ENCODE measurements at places on chromosomes 12 and 14.
A peak's percentile ranks its signal among the peaks of the same experiment; 100 is the strongest.

GRCh38 chr14:104114421-104115130 is 23.8 kb upstream of the KIF26A start:
- no peak for DNase-seq

- DNase-seq: no peak
These were observed 379.3 kb downstream of the RAD51B start for GRCh38 chr14:68198713-68199495.

DNA sequence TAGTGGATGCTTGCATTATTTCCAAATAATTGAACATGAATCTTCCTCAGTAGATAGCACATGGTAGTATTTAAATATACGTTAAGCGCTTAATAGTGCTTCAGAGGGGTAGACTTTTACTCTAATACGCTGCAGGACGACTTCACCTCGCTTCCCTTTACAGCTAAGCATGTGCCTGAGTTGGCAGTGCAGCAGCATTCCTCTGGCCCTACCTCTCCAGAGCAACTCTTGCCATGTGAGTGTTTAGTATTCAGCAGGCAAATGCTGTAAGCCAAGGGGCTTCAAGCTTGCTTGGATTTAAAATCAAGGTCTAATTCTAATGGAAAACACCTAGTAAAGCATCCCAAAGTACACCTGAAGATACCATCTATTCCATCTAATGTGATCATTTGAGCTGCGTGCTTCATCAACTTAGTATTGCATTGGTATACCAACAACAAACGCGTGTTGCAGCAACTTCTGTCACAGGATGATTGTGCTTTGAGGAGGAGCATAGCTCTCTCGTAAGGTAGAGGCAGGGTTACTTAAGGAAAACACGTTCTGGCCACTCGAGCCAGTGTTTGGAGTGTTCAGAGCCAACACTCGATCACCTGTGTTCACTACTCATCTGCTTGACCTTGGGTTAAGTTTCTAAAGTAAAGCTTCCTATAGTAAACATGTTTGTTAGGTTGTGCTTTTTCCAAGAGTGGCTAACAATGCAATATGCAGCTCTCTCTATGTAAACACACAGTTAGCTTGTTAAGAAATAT is 60.6 kb downstream of the PIWIL1 start:
- no peak for DNase-seq

- DNase-seq: no peak
These were observed 45.8 kb downstream of the NINJ2 start for GRCh38 chr12:617304-617915.

GRCh38 chr14:43647302-43647701 is 859.8 kb downstream of the FSCB start:
- DNase-seq: no peak

DNA sequence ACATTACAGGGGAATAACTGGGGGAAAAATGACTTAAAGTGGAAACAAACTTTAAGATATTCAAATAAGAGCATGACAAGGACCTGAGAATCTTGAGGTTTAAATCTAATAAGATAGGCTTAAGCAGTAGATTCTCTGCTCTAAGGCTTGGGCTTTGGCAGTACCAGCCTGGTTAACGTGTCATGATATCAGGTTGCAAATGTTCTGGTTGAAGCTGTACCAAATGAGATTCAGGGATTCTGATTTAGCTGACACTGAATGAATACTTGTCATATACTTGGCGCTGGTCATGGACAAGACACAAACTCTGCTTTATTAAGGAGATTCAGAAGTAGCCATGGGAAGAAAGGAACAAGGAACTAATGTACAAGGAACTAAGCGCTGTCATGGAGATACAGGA is 6.1 kb downstream of the TCP11L2 start:
- no peak for DNase-seq

- DNase-seq: no peak
These were observed 736.4 kb upstream of the LRFN5 start for GRCh38 chr14:40870252-40870651.

GRCh38 chr12:116368196-116369194 is 91.0 kb upstream of the MED13L start:
- no peak for DNase-seq

DNA sequence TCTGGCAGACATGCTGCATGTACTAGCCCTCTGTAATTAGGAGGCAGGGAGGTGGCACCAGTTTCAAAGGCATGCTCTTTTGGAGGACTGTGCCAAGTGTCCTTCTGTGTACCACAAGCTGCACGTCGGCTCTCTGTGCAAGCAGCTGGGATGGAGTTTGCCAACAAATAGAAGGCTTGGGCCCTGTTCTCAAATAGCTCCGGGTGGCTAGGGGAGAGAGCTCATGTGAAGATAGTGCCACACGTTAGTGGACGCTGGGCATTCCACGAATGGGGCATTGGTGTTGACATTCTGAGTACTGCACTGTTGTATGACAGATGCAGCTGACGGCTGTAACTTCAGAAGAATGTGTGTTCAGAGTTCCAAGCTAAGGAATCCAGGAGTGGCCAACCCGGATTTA is 4.4 kb downstream of the AACS start:
- no peak for DNase-seq

DNA sequence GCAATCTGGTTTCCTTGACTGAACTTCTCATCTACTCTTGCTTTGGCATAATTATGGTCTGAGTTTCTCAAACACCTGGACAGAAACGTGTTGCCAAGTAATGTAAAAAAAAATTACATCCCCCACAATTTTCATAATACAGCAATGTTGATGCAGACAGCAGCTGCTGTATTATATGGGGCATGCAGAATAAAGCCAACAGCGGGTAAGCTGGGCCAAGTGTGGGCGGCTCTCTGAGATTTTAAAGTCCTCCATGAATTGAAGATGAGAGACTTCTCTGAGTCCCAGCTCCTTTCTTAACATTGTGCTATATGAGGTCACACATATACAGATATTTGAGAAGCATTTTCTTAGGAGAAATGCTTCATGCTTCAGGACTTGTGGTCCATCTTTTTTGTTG is 881.2 kb downstream of the GALC start:
- DNase-seq: no peak

DNA sequence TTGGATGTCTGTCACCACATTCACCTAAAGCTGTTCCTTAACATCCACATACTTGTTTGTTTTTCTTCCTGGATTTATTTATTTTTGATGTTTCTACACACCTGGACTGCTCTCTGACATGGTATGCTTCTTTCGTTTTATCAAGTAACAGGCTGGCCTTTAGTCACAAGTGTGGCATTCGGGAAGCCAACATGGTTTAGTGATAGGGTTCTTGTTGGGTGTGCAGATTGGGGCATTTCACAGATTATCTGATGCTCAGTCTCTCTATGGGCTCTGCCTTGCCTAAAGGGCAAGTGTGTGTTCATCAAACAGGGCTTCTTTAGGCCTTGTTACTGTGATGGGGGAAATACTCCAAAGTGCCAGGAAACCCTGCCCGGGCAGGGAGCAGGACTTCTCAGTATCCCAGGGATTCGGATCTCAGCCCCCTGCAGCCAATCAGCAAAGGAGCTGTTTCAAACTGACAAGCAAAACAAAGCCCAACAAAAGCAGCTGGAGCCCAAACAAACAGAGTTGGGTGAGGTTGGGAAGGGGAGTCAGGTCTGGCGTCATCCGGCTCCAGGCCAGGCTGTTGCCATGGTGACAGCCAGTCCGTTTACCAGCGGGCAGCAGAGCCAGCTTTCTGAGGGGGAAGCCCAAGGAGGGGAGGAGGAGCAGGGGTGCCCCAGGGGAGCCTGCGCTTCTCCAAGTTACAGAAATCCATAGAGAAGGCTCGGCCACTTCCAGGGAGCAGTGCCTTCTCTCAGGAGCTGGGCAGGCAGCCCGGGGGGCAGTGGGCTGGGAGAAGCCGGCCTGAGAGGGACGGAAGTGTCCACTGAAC is 31.9 kb downstream of the FOS start:
- no peak for DNase-seq

GRCh38 chr12:593396-594270 is 69.6 kb downstream of the NINJ2 start:
- DNase-seq: no peak

DNA sequence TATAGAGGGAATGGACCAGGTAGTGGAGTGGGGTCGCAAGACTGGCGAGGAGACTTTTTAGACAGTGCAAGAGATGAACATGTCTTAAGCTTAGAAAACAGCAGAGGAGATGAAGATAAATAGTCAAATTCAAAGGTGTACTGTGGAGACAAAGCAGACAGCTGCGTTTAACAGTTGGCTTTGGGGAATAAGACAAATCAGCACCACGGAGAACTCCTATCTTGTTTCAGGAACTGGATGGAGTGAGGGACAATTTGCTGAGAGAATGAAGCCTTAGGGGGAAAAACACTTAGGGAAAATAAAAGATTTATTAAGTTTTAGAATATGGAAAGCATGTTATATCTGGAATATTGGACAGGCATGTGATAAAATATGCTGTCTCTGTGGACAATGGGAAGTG is 458.8 kb downstream of the GLT1D1 start:
- DNase-seq: no peak

GRCh38 chr12:88935856-88936255 is 355.6 kb upstream of the KITLG start:
- DNase-seq: no peak

DNA sequence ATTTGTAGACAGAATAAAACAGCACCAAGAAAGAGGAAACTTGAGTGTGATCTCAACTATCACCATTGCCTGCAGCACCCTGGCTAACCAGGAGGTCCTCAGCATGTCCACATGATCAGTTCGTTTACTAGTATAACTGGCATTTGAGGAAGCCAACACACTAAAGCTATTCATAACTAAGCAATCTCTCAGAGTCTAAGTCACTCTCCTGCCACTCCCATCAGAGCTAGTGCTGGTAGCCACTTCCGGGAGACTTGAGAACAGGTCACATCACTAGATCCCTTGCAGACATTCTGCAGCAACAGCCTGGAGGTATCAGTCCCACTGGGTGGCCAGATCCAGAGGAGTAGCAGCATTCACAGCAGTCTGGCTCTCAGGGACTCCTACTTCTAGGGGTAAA is 352.9 kb upstream of the OR4E1 start:
- DNase-seq: no peak

- no peak for DNase-seq
These were observed 10.9 kb upstream of the METAP2 start for GRCh38 chr12:95463050-95463449.

DNA sequence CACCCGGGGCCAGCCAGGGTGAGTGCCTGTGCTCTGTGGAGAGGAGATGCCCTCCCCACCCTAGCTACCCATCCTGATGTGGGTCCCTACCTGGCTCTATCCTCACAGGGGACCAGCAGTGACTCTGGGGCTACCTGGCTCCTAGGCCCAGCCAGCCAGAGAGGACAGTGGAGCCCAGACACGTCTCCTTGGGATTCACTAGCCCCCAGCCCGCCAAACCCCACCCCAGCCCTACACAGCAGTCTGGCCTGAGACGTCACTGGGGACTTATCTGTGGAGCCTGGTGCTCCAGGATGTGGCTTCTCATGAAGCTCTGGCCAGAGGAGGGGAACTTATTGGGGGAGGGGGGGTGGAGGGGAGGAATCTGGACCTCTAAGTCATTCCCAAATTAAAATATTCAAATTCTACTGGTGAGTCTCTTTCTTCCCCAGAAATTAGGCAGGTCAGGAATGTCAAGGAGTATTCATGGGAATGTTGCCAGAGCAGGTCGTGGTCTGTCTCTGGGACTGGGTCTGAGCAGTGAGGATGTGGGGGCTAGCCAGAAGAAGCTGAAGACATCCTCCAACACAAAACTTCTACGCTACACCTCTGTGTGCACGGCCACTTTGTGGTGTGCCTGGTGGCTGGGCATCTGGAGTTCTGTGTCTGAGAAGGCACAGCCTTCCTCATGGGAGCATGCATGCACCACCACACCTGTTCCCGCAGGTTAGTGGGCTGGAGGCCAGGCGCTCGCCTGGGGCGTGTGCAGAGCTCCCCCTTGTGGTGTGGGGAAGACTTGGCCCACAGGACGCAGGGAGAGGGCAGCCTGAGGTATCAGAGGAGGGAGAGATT is 2.7 kb downstream of the CMTM5 start:
- peak; percentile 3 for DNase-seq

DNA sequence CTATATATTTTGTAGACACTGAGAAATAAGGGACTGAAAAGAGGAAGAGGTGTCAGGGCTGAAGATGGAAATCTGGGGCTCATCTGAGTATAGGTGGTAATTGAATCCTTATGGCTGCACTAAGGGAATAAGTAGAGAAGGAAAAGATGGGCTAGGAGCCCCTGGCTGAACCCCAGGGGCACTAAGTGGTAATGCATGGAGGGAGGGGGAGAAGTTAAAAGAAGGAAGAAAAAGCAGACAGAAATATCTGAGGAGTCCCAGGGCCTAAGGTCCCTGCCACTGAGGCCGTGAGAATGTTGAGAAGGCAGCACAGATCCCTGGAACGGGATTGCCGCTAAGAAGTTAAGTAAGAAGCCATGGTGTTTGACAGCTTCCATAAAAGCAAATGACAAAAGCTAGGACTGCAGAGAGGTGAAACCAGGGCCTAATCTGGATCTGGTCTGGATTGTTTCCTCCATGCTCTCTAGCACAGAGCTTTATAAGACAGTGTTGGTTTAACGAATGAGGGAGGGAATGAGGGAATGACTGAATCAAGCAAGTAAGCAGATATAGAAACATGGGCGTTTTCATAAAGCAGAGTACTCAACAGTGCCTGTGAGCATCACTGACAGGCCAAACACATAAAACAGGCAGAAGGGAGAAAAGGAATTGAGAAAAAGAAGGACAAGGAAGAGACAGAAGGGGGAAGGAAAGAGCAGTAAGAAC is 92.9 kb downstream of the HMGA2 start:
- no peak for DNase-seq

DNA sequence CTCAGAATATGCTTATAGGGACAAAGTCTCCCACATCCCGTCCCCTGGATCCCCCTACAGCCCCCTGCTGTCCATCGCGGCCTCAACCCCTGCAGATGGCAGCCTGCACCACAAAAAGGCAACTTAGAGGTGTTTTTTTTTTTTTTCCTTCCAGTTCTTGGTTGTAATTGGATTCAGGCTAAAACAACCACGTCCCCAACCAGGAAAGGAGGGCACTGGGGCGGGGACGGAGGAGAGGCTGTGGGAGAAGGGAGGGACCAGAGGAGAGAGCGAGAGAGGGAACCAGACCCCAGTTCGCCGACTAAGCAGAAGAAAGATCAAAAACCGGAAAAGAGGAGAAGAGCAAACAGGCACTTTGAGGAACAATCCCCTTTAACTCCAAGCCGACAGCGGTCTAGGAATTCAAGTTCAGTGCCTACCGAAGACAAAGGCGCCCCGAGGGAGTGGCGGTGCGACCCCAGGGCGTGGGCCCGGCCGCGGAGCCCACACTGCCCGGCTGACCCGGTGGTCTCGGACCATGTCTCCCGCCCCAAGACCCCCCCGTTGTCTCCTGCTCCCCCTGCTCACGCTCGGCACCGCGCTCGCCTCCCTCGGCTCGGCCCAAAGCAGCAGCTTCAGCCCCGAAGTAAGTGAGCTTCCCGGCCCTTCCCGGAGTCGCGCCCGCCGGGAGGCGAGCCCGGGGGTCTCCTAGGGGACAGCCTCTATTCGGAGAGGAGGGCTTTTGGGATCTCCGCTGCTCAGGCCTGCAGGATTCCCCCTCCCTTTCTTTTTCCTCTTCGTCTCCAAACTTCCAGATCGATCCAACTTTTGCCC is at the start of gene MMP14:
Gene MMP14, plus strand, starts transcription at position 285 of the 813 bp plus-strand sequence. Its CDS starts 233 bp downstream, at position 518.
- DNase-seq: no peak

- DNase-seq: no peak
These were observed 21.9 kb downstream of the PTPRB start for GRCh38 chr12:70615174-70615866.
